AG04450 (cell line): ENCODE measurements at places on chromosomes 2 and 18. TPM values are rescaled to one million over a fixed set of nuclear protein-coding genes. Genes with fewer than 3 reads are reported as not detected.

Gene WDSUB1
- 6.8 and 7.6 TPM in 2 replicates for polyA plus RNA-seq

Gene CENPA
- 6.8 and 9.3 TPM in 2 replicates for polyA plus RNA-seq

Gene FBXO48
- polyA plus RNA-seq = 0.66 and 0.89 TPM in 2 replicates

GRCh38 chr2:30336084-30336483 is 104.8 kb downstream of the LBH start:
- no peak for DNase-seq

GRCh38 chr2:46225150-46225625 is 72.0 kb upstream of the EPAS1 start:
- no peak for DNase-seq

- DNase-seq = no peak
These were observed 5.2 kb upstream of the C18orf63 start for GRCh38 chr18:74310411-74310810.

DNA sequence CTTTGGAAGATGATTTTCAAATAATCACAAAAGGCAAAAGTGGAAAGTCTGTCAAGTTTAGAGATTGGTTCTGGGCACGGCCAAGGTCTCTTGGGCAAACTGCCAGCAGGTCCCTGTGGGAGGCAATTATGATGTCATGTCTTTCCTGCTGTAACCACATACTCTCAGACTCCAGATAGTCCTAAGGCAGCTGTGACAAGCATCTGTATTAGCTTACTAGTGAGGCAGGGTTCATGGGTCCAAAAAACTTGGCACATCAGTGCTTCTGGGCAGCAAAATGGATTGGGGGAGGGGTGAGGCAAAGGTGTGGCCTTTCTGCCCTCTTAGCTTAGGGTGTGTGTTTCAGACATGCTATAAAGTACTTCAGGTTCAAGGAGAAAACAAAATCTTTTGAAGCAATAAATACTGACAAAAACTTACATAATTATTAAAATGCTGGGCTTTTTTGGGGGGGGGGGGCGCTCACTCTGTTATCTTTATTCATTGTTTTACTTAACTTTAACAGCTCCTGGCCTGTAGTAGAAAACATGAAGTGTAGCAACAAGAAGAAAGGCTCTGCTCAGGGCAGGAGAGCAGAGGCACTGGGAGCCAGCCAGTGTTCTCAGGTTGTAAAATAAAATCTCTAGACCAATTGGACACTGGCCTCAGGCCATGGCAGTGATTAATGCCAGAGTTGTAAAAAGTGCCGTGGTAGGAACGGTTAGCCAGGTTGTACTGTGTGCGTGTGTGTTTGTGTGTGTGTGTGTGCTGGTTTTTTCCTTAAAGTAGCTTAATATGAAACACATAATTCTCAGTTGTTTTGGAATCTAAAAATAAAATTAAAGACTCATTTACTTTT is 14.3 kb upstream of the TANC1 start:
- no peak for DNase-seq
